ENCODE measurements at places on chromosomes 12 and 14. TPM values are rescaled to one million over a fixed set of nuclear protein-coding genes. Genes with fewer than 3 reads are reported as not detected.

MANSC4 gene
- not detected for total RNA-seq

RASSF9 gene
- total RNA-seq, result 2.2 TPM

RASSF8 gene
- 42.6 TPM for total RNA-seq

TOMM20L gene
- not detected for total RNA-seq

- DNase-seq, result no peak
- no peaks in the 10 kb centered on the region for H3K36me3 ChIP-seq
- H3K27ac ChIP-seq, result no peak overlapping the region
- H3K4me3 ChIP-seq, result no peak overlapping the region
- H3K27me3 ChIP-seq, result no peaks in the 10 kb centered on the region
- H3K4me1 ChIP-seq, result no peaks in the 10 kb centered on the region
Measured at GRCh38 chr12:66665435-66665985, 13.4 kb downstream of the GRIP1 start.

DNA sequence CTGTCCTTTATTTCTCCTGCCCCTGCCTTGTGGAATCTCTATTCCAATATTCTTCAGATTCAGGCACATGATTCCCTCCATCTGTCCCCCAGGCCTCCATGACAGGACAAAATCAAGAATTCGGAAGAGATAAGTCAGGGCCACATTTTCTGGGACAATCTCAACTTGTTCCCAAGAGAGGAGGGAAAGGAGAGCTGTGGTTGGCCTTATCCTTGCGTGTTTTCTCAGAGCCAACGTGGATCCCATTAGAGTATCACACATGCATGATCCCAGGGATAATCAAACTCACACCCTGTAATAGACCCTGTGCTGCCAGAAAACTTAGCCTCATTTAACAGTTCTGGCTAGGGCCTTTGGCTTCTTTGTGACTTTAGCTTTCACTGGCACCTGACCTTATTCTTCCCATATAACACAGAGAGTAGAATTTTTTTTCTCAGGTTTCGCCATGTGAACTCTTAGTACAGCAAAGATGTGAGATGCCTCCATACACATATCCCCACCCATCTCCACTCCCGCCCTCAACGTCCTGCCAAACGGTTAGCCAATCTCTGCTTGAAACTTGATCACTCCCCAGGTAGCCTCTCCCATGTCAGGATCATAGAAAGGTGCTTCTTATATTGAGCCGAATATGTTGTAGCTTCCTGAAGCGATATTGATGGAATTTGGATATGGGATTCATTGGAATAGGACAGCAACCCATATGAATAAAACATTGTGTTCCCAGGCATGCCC is 6.7 kb upstream of the KRT1 start:
- H3K27ac ChIP-seq, result no peak overlapping the region
- no peaks in the 10 kb centered on the region for H3K4me1 ChIP-seq
- H3K27me3 ChIP-seq, result no peaks in the 10 kb centered on the region
- H3K36me3 ChIP-seq, result no peaks in the 10 kb centered on the region
- H3K4me3 ChIP-seq, result no peak overlapping the region

GRCh38 chr12:109740694-109741245 is 27.1 kb downstream of the FAM222A start:
- H3K4me3 ChIP-seq, result no peak overlapping the region
- no peaks in the 10 kb centered on the region for H3K27me3 ChIP-seq
- peak; percentile 25 for DNase-seq
- no peak overlapping the region for H3K27ac ChIP-seq
- no peaks in the 10 kb centered on the region for H3K36me3 ChIP-seq

- H3K27ac ChIP-seq, result peak overlapping the region; percentile 60
- no peaks in the 10 kb centered on the region for H3K36me3 ChIP-seq
- no peaks in the 10 kb centered on the region for H3K27me3 ChIP-seq
- no peak for DNase-seq
Measured at GRCh38 chr14:61178226-61179060, 102.7 kb downstream of the TMEM30B start.

DNA sequence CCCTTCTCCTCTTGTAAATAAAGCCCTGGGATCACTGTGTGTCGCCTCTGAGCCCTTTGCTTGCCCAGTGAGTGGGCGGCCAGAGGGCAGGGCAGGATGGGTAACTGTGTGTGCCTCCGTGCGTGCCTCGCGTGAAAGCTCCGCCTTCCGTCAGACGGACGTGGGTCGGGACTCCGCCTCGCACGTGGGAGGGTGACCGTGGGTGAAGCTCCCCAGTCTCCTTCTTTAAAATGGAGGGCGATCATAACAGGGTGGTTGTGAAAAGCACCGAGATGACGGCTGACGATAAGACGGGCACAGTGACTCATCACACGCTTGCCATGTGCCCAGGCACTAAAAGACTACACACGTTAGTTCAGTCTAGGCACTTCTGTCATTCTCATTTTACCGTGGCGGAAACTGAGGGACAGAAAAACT is 9.2 kb downstream of the PHB2 start:
- H3K4me1 ChIP-seq, result peaks cover 22% of the 10 kb centered on the region
- peak overlapping the region; percentile 76 for H3K4me3 ChIP-seq
- peak; percentile 79 for DNase-seq
- H3K27me3 ChIP-seq, result no peaks in the 10 kb centered on the region
- H3K27ac ChIP-seq, result peak overlapping the region; percentile 99

DNA sequence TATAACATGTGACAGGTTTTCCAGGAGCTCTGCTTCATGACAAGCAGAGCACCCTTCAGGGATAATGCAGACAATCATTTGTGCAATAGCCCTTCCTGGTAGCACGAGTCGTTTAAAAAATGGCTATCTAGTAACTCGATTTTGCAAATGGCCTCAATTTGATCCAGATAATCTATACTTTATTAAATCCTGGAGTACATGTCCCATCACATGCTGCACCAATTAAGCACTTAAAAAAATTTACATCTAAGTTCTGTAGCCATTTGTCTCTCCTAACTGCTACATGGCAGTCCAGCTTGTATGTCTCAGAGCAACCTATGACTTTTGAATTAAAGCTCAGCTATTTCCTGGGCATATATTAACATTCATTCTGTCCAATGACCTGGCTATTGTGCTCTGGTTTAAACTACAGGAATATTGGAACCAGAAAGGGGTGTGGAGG is 79.8 kb downstream of the TTC8 start:
- H3K27me3 ChIP-seq, result no peaks in the 10 kb centered on the region
- no peaks in the 10 kb centered on the region for H3K4me1 ChIP-seq
- H3K36me3 ChIP-seq, result no peaks in the 10 kb centered on the region
- no peak overlapping the region for H3K27ac ChIP-seq
- H3K4me3 ChIP-seq, result no peak overlapping the region

DNA sequence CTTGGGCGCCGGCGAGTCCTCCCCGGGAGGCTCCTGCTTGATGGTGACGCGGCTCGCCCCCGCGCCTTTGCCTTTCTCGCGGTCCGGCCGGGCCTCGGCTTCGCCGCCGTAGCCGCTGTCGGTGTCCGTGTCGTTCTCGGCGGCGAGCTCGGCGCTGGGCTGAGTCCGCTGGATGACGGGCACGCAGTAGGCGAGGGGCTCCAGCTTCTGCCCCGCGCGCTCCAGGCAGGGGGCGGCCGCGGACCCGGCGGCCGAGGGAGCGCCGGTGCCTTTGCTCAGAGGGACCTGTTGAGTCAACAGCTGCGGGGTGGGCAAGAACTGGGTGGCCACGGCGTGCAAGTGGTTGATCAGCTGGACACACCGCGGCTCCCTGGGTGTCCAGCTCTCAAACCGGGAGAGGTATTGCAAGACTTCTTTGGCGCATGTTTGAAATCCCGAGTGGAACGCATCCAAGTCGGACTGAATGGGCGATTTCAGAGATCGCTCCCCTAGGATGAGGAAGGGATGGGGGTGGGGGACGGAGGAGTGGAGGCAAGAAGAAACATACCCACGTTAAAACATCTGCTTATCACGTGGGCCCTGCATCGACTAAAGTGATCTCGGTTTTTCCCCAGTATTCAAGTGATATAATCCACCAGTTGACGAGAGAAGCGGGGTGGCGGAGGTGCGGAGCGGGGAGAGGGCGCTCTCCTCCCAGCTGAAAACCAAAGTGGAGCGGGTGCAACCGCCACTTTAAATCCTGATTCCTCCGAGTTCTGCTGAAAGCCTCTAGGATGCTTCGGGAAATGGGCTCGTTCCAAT is 2.0 kb downstream of the BHLHE41 start:
- H3K27ac ChIP-seq, result peak overlapping the region; percentile 99
- peaks cover 5% of the 10 kb centered on the region for H3K4me1 ChIP-seq
- no peaks in the 10 kb centered on the region for H3K36me3 ChIP-seq
- peak overlapping the region; percentile 60 for H3K4me3 ChIP-seq

- H3K4me3 ChIP-seq, result no peak overlapping the region
Measured at GRCh38 chr12:107225635-107226034, 132.3 kb upstream of the CRY1 start.

DNA sequence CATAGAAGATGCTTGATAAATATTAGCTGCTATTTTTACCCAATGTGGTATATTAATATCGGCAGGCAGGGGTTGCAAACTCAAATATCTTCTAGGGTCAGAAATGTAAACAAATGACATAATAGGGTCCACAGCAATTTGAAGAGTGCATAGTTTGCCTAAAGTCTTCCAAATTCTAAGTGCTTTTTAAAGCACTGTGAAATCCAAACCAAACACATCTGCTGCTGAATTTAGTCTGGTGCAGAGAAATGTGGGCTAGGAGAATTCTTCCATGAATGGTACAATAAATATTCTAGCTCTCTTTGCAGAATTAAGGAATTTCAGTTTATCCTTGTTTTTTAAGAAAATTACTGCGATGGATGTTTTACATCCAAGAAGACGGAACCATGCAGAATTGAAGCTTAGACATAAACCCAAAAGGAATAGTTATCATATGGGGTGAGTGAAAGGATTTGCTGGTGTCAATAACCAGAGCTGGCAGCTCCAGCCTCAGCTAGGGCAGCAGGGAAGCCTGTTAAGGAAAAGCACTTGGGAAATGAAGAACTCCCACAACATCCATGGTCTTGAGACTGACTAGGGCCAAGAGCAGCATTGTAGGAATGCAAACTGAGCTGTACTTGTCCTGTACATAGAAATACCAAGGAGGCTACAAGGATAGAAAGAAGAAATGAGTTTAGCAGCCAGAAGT is 65.5 kb downstream of the PTPRR start:
- DNase-seq, result no peak
- no peaks in the 10 kb centered on the region for H3K27me3 ChIP-seq
- no peaks in the 10 kb centered on the region for H3K4me1 ChIP-seq
- no peak overlapping the region for H3K27ac ChIP-seq
- H3K36me3 ChIP-seq, result no peaks in the 10 kb centered on the region

- no peak overlapping the region for H3K27ac ChIP-seq
- H3K4me1 ChIP-seq, result no peaks in the 10 kb centered on the region
- no peak for DNase-seq
Measured at GRCh38 chr14:61379639-61380184, 58.3 kb downstream of the PRKCH start.

DNA sequence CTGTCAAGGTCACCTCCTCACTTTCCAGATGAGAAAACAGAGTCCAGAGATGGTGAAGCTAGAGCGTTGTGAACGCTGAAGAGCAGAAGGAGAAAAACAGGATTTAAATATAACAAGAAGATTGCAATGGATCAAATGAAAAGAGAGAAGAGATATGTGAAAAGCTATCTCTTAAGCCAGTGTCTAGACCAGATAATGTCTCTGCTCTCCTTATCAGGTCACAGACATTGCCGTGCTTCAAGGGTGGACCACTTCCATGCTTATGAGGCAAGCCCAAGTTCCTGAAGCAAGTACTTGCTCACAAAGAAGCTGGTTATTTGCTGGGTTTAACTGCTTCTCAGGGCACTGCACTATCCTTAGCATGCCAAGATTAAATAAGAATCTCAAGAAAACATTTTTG is 31.6 kb upstream of the FRS2 start:
- H3K27ac ChIP-seq, result no peak overlapping the region
- no peaks in the 10 kb centered on the region for H3K36me3 ChIP-seq
- H3K27me3 ChIP-seq, result no peaks in the 10 kb centered on the region
- H3K4me3 ChIP-seq, result no peak overlapping the region
- H3K4me1 ChIP-seq, result no peaks in the 10 kb centered on the region

DNA sequence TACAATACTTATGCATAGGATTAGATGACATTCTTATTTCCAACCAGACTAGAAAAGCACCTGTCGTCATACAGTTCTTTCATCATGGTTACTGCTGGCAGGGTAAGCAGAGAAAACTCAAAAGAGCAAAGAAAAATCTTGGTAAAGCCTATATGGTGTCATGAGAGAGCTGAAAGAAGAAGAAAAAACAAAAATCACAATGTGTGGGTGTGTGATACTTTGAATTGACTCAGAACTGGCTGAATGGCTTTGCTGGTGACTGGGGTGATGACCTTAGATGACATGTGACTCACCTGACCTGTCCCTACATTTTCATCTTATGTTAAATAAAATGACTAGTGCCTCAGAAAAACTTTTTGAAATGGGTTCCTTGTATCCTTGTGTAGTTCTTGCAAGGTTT is 278.1 kb upstream of the LMO3 start:
- no peak overlapping the region for H3K27ac ChIP-seq
- H3K4me1 ChIP-seq, result no peaks in the 10 kb centered on the region
- DNase-seq, result no peak
- H3K36me3 ChIP-seq, result no peaks in the 10 kb centered on the region
- H3K4me3 ChIP-seq, result no peak overlapping the region

DNA sequence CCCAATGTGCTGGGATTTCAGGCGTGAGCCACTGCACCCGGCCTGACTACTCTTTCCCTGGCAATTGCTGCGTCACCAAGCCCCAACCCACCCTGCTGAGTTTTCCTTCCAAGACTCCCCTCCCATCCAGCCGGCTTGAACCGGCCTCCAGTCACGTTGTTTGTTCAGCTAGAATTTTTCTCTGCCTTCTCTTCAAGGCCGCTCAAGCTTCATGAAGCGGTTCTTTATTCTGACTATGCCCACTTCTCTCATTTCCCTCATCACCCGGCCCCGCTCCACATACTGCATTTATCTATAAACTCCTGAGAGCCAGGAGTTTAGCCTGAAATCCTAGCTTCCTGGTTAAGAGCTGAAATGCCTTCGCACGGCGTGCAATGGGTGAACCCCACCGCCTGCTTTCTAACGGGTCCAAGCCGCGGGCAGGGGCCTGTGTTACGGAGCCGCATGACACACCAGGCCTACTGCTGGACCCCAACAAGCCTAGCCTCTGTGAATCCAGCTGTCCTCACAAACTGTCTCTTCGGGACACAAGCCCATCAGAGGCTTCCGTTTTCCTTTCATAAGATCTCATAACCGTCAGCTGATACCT is 999 bp upstream of the DCAF4 start:
- no peaks in the 10 kb centered on the region for H3K27me3 ChIP-seq
- H3K4me1 ChIP-seq, result no peaks in the 10 kb centered on the region
- DNase-seq, result no peak
- peak overlapping the region; percentile 69 for H3K27ac ChIP-seq
- H3K4me3 ChIP-seq, result no peak overlapping the region

GRCh38 chr14:81565441-81566290 is 32.0 kb upstream of the SEL1L start:
- no peaks in the 10 kb centered on the region for H3K36me3 ChIP-seq
- no peaks in the 10 kb centered on the region for H3K27me3 ChIP-seq
- H3K4me3 ChIP-seq, result no peak overlapping the region
- no peak for DNase-seq
- H3K27ac ChIP-seq, result no peak overlapping the region

GRCh38 chr14:101588990-101589389 is 27.7 kb downstream of the DIO3 start:
- H3K27me3 ChIP-seq, result no peaks in the 10 kb centered on the region
- H3K4me1 ChIP-seq, result no peaks in the 10 kb centered on the region
- no peaks in the 10 kb centered on the region for H3K36me3 ChIP-seq
- no peak overlapping the region for H3K27ac ChIP-seq
- no peak overlapping the region for H3K4me3 ChIP-seq
- DNase-seq, result no peak

GRCh38 chr12:7645395-7646177 is 20.1 kb downstream of the APOBEC1 start:
- H3K27me3 ChIP-seq, result no peaks in the 10 kb centered on the region
- H3K4me1 ChIP-seq, result no peaks in the 10 kb centered on the region
- H3K36me3 ChIP-seq, result no peaks in the 10 kb centered on the region
- DNase-seq, result no peak
- no peak overlapping the region for H3K27ac ChIP-seq

All from breast epithelium (tissue), 4 donors.